ENCODE measurements at places on chromosomes 5 and 9.

DNA sequence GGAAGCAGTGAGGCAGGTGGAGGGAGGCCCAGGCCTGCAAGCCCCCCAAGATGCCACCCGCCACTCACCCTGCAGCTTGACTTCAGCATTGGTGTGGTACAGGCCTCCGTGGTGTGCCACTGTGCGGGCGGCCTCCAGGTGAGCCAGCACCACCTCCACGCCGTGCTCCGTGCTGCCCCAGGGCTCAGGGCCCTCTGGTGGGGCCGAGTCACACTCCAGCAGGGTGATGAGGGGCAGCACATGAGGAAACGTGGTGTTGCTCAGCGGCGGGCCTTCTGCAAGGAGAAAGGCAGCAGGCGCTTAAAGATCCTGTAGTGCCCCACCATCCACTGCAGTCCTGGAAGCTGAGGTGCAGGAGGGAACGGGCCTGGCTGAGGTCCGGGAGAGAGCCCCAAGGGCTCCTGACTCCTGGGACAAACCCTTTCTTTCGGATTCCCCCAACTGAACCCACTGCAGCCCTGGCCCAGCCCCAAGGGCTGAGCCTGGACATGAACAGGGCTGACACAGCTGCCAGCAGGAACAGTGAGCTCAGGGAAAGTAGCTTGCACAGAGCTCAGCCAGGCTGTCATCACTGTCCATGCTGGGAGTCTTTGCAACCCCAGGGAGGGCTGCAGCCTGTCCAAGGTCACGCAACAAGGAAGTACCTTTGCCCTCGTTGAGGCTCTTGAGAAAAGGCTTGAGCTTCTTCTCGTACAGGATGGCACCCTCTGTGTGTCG, 4.7 kb upstream of the TOR2A start:
- DNase-seq: no peak

- DNase-seq: no peak
Observed at GRCh38 chr5:176735383-176736265, 74.7 kb upstream of the UNC5A start.

DNA sequence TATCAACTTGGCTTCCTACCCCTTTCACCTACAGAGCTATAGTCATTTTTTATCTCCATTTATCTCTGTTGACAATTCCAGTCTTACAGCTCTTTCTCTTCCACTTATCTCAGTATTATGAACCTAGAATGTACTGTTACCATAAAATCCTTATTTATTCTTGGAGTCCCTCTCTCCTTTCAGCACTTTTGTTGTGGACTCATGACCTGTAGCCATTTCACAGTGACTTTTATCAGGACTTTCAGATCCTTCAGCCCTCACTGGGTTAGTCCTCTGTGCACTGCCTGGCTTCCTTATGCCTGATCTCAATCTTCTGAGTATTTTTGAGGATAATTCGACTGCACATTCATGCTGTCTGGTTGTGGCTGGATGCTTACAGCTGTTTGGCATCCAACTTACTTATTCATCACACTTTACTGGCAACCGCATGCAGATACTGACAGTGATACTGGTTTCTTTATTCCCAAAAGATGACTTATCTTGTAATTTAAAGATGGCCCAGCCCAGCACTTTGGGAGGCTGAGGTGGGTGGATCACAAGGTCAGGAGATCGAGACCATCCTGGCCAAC, 293.3 kb downstream of the MAN2A1 start:
- no peak for DNase-seq

- DNase-seq: no peak
Observed at GRCh38 chr9:125841444-125841843, 94.3 kb downstream of the PBX3 start.

- DNase-seq: no peak
Observed at GRCh38 chr9:34256987-34257585, 72.0 kb downstream of the KIF24 start.

DNA sequence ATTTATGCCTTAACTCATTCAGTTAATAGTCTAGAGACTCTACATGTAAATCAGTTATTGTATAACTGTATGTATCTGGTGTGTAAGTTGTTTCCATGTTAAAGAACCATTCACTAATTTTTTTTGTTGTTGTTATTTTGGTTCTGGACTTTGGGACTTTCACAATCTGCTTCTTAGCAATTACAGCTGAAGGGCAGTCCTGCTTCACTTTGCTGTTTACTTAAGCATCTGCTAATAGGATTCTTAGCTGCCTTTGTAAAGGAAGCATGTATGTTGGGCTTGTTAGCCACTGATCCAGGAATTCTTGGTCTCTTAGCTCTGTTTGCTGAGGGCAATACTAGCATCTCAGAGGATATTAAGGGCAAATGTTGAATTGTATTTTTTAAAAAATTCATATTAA, 97.0 kb downstream of the FOCAD start:
- DNase-seq: peak; percentile 20

DNA sequence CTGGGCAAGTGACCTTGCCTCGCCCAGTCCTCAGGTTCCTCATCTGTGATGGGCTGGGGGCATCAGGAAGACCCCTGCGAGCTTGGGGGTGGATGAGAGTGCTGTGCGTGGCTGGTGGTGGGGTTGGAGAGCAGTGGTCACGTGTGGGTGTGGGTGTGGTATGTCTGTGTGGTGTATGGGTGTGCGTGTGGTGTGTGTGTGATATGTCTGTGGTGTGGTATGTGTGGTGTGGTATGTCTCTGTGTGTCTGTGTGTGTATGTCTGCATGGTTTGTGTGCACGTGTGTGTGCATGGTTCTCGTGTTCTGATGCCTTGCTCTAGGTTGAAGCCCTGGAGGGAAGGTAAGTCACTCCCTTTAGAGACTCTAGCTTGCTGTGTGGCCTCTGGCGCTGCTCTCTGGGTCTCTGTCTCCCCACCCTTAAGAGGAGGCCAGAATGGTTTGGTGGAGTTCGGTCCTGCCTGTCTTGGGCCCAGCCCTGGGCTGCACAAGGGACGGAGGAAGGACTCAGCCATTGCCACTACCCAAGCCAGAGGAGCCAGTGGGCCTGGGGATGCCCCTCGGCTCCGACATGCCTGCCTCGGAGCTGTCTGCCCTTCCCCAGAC, 87.0 kb downstream of the RXRA start:
- no peak for DNase-seq

DNA sequence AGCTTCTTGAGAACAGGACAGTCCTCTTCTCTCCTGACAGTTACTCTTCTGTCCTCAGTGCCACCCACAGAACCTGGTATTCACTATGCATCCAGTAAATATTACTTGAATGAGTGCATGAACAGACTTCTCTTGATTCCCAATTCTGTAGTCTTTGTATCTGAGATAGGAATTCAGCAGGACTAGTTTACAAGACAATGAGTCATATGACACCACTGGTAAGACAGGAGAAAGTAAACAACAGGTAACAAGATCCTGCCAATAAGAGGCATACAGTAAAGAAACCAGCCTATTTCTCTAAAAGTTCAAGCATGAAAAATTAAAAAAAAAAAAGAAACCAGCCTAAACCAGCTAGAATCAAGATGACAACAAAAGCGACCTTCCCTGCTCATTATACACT, 6.2 kb downstream of the ZNF883 start:
- no peak for DNase-seq

DNA sequence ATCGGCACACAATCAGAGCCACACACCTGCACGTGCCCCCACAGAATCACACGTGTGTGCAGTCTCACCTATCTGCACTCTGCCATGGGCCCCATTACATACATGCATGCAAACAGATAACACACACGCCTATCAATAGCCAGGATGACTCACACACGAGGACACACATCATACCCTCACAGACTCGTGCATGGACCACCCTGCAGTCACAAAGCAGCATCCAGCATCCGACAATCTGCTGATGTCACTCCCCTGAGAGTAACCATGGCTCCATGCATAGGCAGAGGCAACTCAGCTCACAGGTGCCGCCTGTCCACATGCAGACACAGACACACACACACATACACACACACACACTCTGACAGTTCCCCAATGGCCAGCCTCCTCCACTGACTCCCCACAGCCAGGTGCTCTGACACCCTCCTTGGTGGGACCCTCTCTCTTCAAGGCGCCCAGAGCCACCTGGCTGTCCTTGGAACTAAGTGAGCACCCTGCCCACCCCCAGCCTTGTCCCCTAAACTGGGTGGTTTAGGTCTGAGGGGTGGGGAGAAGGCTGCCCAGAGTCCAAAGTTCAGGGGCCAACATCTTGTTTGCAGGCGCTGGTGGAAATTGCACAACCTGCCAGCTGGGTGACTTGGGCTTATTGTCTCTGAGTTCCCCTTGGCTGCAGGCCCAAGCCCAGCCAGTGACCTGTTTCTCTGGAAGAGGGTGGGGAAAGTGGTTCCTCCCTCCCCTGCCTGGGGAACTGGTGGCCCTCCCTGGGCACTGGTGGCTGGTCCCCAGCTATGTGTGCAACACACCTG, 34.6 kb upstream of the NEK6 start:
- DNase-seq: peak; percentile 45

All from iris pigment epithelial cell (primary cell).